ENCODE measurements at places on chromosomes 3 and 15. TPM values are rescaled to one million over a fixed set of nuclear protein-coding genes. Genes with fewer than 3 reads are reported as not detected.

CXCR6 gene
- not detected for total RNA-seq

TMEM45A gene
- total RNA-seq, result 2.9 TPM

ALDH1A3 gene
- 3.3 TPM for total RNA-seq

GPR62 gene
- total RNA-seq, result 0.41 TPM

AADACL2 gene
- not detected for total RNA-seq

TLR9 gene
- total RNA-seq, result not detected

MCF2L2 gene
- total RNA-seq, result 42.0 TPM

CD96 gene
- total RNA-seq, result not detected

UPK1B gene
- not detected for total RNA-seq

SLC12A1 gene
- total RNA-seq, result 1.6 TPM

CLDN18 gene
- total RNA-seq, result not detected

NIT2 gene
- 8.6 TPM for total RNA-seq

ONECUT1 gene
- total RNA-seq, result not detected

LIPH gene
- not detected for total RNA-seq

SCAANT1 gene
- not detected for total RNA-seq

HDC gene
- under 0.01 TPM for total RNA-seq

GABRB3 gene
- total RNA-seq, result 114 TPM

KCTD6 gene
- 24.5 TPM for total RNA-seq

ZNF662 gene
- total RNA-seq, result 16.7 TPM

DAZL gene
- total RNA-seq, result not detected

CACNA1D gene
- total RNA-seq, result 21.6 TPM

GNAT1 gene
- total RNA-seq, result not detected

PIERCE2 gene
- total RNA-seq, result 3.7 TPM

PLSCR2 gene
- not detected for total RNA-seq

SAMMSON gene
- total RNA-seq, result not detected

DUOXA2 gene
- not detected for total RNA-seq

ACP3 gene
- not detected for total RNA-seq

CD276 gene
- total RNA-seq, result 24.9 TPM

CPLX3 gene
- 0.82 TPM for total RNA-seq

THAP10 gene
- total RNA-seq, result 7.3 TPM

TMEM108 gene
- 18.3 TPM for total RNA-seq

CNTN3 gene
- 50.1 TPM for total RNA-seq

AGTR1 gene
- total RNA-seq, result 0.41 TPM

ARHGAP11A gene
- 11.8 TPM for total RNA-seq

C3orf22 gene
- total RNA-seq, result not detected

CMTM8 gene
- 0.41 TPM for total RNA-seq

SIDT1 gene
- total RNA-seq, result 8.2 TPM

NAALADL2 gene
- total RNA-seq, result 4.9 TPM
